ENCODE measurements at places on chromosomes 1 and 21. TPM values are rescaled to one million over a fixed set of nuclear protein-coding genes. Genes with fewer than 3 reads are reported as not detected.

DNA sequence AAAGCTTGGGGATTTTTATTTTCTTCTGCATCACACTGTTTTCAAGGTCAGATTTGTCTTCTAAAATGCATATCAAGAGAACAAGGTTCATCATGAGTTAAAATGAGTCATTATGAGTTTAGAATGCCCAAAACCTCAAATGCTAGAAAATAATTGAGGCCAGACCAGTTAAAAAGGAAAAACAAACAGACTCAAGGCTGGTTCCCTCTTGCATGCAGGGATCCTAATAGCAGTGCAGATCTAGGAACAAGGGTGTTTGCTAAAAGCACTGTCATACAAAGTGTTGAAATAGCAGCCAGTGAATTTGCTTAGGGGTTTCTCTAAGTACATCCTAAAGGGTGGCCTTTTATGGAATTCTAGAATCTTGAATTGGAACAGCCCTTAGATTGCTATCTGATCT lies 15.3 kb downstream of the BEND5 start:
- DNase-seq = no peak

GRCh38 chr1:109365642-109366204 lies 32.0 kb downstream of the SORT1 start:
- no peak for DNase-seq

GRCh38 chr1:227549892-227550291 lies 13.5 kb upstream of the ZNF678 start:
- no peak for DNase-seq

GRCh38 chr1:208587110-208587509 lies 342.9 kb upstream of the PLXNA2 start:
- DNase-seq = no peak

GRCh38 chr1:162366671-162367070 lies 10.0 kb downstream of the SPATA46 start:
- DNase-seq = no peak

GRCh38 chr1:192303029-192303428 lies 13.8 kb upstream of the RGS21 start:
- DNase-seq = no peak

DNA sequence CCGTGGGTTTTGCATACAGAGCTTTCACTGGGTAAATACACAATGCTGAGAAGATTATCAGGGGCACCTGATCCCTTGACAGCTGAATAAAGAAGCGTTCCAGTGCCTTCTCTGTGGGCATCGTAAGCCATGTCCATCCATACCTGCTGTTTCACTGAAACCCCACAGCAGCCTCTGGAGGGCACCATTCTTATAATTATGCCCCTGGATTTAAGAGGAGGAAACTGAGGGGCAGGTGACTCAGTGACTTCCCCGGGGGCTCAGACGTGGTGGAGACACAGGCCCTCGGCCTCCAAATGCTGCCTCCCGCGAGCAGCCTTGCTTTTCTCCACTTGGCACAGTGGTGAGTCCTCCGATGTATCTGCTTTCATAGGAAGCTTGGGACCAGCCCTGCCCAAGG lies 56.7 kb downstream of the B3GALT5 start:
- no peak for DNase-seq

- DNase-seq = no peak
These were observed 186.6 kb downstream of the NTNG1 start for GRCh38 chr1:107327446-107327845.

- no peak for DNase-seq
These were observed 1162.0 kb upstream of the TMPRSS15 start for GRCh38 chr21:19565587-19565986.

DNA sequence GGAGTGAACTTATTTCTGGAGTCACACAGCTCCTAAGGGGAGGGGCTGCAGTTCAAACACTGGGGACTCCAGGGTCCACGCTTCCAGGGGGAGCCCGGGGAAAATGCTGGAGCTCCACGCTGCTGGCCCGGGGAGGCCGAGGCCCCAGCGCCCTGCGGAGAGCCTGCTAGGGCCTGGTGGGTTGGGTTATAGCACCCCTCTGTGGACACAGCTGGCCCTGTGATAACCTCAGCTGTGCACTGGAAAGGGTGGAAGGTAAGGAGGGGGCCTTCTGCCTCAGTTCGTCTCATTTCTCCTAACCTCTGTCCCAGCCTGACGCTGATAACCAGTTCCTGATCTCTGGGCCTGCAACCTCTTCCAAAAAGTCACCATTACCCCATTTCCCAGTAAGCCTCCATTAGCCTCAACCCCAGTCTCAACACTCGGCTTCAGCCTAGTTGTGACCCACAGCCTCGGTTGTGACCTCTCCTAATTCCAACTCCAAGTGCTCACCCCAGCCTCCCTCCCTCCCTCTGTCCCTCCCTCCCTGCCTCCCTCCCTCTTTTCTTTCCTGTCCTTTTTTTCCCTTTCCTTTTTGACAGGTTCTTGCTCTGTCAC lies 7.1 kb downstream of the NBL1 start:
- DNase-seq = no peak

- DNase-seq = no peak
These were observed 23.1 kb downstream of the LGR6 start for GRCh38 chr1:202216691-202217090.

- no peak for DNase-seq
These were observed 25.1 kb downstream of the SPSB1 start for GRCh38 chr1:9317591-9318417.

DNA sequence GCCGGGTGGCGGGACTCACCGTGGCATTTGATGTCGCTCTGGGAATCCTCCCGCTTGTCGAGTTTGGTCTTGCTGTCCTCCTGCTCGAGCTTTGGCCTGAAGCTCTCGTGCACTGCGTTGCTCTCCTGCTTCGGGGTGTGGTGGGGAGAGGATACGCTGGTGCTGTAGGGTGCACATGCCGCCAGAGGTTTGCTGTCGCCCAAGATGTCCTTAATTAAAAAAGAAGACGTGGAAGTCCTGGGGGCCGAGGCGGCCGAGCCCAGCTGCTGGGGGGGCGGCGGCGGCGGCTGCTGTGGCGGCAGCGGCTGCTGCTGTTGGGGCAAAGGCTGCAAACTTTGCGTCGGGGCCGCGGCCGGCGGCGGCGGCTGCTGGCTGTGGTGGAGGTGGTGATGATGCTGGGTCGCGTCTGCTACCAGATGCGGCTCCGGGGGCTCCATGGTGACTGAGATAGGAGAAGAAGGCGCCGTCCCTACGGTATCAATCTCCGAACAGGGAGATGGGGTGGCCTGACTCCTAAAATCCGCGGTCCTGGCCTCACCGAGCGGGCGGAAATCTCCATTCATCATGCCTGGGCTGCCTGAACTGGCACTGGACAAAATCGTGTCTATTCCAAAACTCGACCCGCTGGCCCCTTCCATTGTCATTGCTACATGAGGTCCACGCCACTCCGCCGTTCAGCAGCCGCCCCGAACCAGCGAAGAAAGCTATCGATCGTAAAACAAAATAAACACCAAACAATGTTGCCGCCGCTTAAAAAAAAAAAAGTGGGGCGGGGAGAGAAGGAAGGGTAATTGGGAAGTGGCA lies at the start of gene BARHL2:
BARHL2 (minus strand) TSS at position 751 of the 804 bp plus-strand sequence; CDS start at position 644, 107 bp downstream.
- no peak for DNase-seq

- no peak for DNase-seq
These were observed 3.0 kb downstream of the SPATA46 start for GRCh38 chr1:162373541-162374260.

DNA sequence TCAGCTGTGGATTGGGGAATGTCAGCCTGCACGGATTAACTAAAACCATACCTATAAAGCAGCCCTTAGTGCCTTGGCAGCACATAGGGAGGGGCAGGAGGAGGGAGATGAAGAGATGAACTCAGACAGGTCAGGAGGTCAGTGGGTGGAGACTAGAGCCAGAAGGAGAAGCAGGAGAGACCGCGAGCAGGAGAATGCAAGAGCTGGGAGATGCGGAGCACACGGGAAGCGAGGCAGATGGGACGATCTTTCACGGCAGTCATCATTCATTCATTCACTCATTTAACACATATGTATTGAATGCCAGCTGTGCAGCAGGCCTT lies 41.9 kb downstream of the NEK2 start:
- no peak for DNase-seq

DNA sequence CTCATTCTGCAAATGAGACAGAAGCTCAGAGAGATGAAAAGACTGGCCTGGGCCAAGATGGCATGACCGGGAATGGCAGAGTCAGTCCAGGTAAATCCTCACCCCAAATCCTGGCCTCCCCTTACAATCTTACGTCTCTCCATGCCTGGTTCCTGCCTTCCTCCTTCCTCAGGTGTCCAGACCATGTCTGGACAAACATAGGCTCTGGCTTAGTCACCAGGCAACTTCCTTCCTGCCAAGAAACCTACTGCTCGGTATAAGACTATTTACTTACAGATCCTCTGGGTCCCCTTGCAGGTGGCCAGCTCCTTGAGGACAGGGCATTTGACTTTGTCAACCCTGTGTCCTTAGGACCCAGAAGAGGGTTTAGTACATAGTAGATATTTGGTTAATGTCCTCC lies 69.4 kb upstream of the ROR1 start:
- DNase-seq = no peak

DNA sequence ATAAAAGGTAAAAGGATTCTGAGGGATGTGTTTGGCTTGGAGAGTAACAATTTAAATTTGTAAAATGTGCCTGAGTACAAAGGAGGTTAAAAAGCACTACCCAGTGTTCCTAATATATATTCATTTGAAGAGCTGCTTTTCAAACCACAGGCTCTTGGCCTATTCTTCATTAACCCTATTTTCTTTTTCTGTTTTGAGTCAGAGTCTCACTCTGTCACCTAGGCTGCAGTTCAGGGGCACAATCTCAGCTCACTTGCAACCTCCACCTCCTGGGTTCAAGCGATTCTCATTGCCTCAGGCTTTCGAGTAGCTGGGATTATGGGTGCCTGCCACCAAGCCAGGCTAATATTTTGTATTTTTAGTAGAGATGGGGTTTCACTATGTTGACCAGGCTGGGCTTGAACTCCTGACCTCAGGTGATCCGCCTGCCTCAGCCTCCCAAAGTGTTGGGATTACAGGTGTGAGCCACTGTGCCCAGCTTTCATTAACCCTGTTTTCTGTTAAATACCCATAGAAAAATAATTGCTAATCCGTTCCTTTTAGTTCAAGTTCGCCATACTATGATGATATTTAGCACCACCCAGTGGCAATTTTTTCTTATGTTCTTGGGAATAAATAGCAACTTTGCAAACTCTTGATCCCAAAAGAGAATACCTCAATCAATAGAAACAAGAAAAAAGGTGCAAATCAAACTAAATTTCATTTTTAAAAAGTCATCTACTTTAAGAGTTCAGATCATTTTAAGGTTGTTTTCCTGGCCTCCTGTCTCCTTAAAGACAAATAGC lies 30.5 kb downstream of the ZBTB8OS start:
- no peak for DNase-seq

GRCh38 chr1:22114083-22115012 lies 28.5 kb downstream of the WNT4 start:
- DNase-seq = no peak

- DNase-seq = no peak
These were observed 52.2 kb downstream of the TRAF5 start for GRCh38 chr1:211378844-211379243.

- no peak for DNase-seq
These were observed 28.6 kb upstream of the COL6A1 start for GRCh38 chr21:45952974-45953373.

DNA sequence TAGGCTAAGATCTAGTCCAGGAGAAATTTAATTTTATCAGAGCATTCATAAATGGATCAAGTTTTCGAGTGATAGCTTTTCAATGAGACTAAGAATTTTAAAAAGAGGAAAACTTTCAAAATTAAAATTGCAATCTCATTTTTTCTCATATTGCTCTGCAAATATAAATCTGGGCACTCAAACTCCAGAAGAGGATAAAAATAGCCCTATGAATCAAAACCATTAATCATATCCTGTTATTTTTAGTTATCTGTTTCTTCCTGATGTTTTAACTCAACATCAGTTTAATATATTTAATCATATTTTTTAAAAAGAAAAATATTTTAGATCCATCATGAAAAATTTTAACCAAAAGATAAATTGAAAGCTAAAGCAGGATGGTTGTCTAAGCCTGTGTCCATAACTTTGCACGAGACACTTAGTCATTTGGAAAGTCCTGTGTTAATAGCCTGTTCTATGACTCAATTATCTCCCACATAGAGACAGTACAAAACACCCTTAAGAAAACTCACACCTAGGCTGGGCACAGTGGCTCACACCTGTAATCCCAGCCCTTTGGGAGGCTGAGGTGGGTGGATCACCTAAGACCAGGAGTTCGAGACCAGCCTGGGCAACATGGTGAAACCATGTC lies 17.1 kb upstream of the PRRC2C start:
- no peak for DNase-seq

DNA sequence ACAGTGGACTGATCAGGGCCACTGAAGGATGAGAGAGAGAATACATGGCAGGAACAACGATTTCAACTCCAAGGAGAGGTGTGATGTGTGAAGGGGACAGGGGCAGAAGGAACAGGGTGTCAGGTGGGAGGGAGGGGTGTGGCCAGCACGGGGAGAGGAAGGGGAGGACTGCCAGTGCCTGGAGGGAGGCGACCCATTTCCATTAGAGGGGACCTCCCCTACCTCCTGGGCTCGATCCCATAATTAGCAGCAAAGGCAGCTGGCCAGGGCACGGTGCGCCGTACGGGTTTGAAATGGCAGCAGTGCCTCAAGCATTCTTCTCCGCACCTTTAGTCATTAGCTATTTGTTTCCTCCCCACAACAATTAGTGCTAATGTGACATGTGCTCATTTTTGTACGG lies 22.7 kb downstream of the CRYAA start:
- DNase-seq = no peak

DNA sequence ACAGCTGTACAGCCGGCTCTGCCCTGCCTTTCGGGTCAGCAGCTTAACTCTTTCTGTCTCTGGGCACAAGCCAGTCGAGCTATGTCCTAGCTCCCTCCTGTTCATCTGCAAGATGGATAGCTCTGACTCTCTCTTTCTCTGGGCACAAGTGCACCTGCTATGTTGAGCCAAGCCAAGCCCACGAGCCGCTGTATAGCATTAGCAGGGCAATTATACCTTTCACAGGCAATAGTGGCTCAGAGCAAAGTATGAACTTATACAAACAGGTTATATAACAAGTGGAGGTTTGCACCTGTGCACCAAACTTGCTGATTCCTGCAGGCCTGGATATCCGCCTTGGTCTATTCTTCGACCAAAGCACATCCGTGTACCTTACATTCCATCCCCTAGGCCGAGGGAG lies 33.0 kb upstream of the CR2 start:
- no peak for DNase-seq

- DNase-seq = no peak
These were observed 23.4 kb upstream of the POU2F1 start for GRCh38 chr1:167197236-167197635.

GRCh38 chr1:15328351-15329103 lies 81.2 kb upstream of the EFHD2 start:
- no peak for DNase-seq

- peak; percentile 63 for DNase-seq
These were observed 83.3 kb downstream of the MPZL1 start for GRCh38 chr1:167805041-167805556.

SERBP1 gene
- total RNA-seq = 183 TPM

SMPDL3B gene
- total RNA-seq = 0.75 TPM

SH3BGR gene
- total RNA-seq = not detected

HJV gene
- total RNA-seq = not detected

SLC16A4 gene
- total RNA-seq = 0.34 TPM

ZCCHC17 gene
- total RNA-seq = 27.8 TPM

ACOT11 gene
- 1.2 TPM for total RNA-seq

WARS2 gene
- total RNA-seq = 41.0 TPM

MRPS6 gene
- 44.3 TPM for total RNA-seq

GJC2 gene
- 2.2 TPM for total RNA-seq

Measured in natural killer cell (primary cell).